CD4-positive, CD25-positive, alpha-beta regulatory T cell (primary cell): ENCODE measurements at places on chromosomes 1 and 21. TPM values are rescaled to one million over a fixed set of nuclear protein-coding genes. Genes with fewer than 3 reads are reported as not detected.
A peak's percentile ranks its signal among the peaks of the same experiment; 100 is the strongest.

ACKR1 gene
- not detected for total RNA-seq

DNA sequence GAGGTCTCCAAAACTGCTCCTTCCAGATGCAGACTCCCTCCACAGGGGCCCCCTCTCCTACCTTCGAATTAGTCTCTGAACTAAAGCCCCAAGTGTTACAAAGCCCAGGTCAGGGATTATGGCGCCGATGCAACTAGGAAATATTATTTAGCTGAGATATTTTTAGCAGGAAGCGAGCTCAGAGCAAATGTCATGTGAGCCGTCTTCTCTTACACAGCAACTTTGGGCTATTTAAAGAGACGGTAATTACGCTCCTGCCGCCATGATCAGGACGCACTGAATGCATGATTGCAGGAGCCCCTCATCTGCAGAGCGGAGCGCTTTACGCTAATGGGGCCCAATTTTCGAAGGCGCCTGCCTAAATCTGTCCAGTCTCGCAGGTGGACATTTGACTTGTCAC is 55.3 kb upstream of the TARDBP start:
- no peak overlapping the region for H3K27ac ChIP-seq
- H3K4me1 ChIP-seq = peaks cover 6% of the 10 kb centered on the region
- DNase-seq = no peak
- no peak overlapping the region for H3K4me3 ChIP-seq

FMO5 gene
- total RNA-seq = 1.9 TPM

DNA sequence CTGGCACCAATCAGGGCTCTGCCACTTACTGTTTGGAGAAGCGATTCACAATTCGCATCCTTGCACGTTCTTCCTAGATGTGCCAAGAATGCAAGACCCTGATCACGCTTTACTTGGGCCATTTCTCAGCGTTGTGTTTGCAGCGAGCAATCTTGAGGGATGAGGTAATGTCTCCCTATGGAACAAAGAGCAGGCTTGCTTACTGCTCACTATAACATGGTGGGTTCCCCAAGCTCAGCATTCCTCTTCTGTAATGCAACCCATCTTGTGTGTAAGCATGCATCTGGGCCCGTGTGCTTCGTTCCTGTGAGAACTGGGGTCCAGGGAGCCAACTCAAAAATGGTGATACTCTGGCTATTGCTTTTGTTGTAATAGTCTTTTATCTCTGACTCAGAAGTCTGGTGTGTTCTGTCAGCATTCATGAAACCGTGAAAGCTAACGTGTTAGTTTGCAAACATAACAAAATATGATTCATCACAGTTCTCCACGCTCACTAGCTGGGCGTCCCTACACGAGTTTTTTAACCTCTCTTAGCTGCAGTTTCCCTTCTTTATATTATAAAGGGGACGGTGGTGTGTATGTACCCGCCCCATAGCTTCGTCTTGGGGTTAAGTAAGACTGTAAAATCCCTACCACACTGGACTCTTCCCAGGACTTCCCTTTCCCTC is 33.3 kb downstream of the DNTTIP2 start:
- H3K4me1 ChIP-seq = peaks cover 16% of the 10 kb centered on the region
- DNase-seq = no peak
- peak overlapping the region; percentile 90 for H3K27ac ChIP-seq

NOS1AP gene
- not detected for total RNA-seq

ALX3 gene
- not detected for total RNA-seq

FCRL1 gene
- total RNA-seq = 2.9 TPM

- no peaks in the 10 kb centered on the region for H3K36me3 ChIP-seq
- peaks cover 6% of the 10 kb centered on the region for H3K27me3 ChIP-seq
- H3K4me1 ChIP-seq = no peaks in the 10 kb centered on the region
- no peak overlapping the region for H3K27ac ChIP-seq
Observed at GRCh38 chr1:114094675-114095074, 59.0 kb downstream of the SYT6 start.

DNA sequence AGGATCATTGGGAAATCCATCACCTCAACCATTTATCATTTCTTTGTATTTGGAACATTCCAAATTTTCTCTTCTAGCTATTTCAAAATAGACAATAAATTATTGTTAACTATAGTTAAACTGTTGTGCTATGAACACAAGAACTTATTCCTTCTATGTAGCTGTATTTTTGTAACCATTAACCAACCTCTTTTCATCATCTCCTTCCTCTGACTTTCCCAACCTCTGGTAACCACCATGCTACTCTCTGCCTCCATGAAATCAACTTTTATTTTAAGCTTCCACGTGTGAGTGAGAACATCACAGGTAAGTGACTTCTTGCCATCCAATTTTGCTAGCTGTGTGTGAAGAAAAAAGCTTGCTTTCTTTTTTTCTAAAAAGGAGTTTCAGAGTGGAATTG is 418 bp downstream of the IFI44L start:
- no peak for DNase-seq
- H3K4me3 ChIP-seq = peak overlapping the region; percentile 77
- H3K36me3 ChIP-seq = no peaks in the 10 kb centered on the region

GRCh38 chr1:11792106-11792505 is 13.7 kb downstream of the MTHFR start:
- no peak overlapping the region for H3K27ac ChIP-seq
- no peak for DNase-seq
- H3K36me3 ChIP-seq = peaks cover 43% of the 10 kb centered on the region
- no peaks in the 10 kb centered on the region for H3K27me3 ChIP-seq
- H3K4me3 ChIP-seq = no peak overlapping the region

SUCO gene
- total RNA-seq = 108 TPM

GRCh38 chr1:18057623-18058022 is 50.0 kb upstream of the IGSF21 start:
- H3K4me3 ChIP-seq = no peak overlapping the region
- no peaks in the 10 kb centered on the region for H3K27me3 ChIP-seq
- no peak overlapping the region for H3K27ac ChIP-seq
- DNase-seq = no peak
- no peaks in the 10 kb centered on the region for H3K36me3 ChIP-seq

DNA sequence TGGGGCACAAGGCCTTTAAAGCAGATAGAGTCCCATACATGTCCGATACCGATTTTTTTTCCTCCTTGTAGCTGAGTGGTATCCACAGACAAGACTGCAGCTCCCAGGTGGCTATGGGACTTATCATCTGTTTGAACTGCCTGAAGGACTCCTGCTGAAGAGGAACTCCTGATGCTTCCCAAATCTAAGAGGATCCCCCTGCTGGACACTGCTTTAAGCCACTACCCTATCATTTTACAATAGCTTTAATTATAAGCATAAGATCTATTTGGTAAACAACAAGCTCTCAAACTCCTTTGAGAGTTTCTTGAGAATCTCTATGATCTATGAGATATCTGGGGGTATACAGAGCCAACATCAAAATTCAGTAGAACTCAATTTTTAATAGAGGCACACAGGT is 11.7 kb downstream of the NDC1 start:
- no peak overlapping the region for H3K27ac ChIP-seq
- H3K27me3 ChIP-seq = no peaks in the 10 kb centered on the region
- H3K36me3 ChIP-seq = peaks cover 39% of the 10 kb centered on the region
- no peaks in the 10 kb centered on the region for H3K4me1 ChIP-seq
- H3K4me3 ChIP-seq = no peak overlapping the region

SH2D1B gene
- total RNA-seq = not detected

GRCh38 chr1:183039985-183040447 is 16.8 kb downstream of the LAMC1 start:
- no peak for DNase-seq
- no peak overlapping the region for H3K27ac ChIP-seq
- H3K27me3 ChIP-seq = peaks cover 7% of the 10 kb centered on the region
- no peaks in the 10 kb centered on the region for H3K36me3 ChIP-seq
- no peaks in the 10 kb centered on the region for H3K4me1 ChIP-seq

DNA sequence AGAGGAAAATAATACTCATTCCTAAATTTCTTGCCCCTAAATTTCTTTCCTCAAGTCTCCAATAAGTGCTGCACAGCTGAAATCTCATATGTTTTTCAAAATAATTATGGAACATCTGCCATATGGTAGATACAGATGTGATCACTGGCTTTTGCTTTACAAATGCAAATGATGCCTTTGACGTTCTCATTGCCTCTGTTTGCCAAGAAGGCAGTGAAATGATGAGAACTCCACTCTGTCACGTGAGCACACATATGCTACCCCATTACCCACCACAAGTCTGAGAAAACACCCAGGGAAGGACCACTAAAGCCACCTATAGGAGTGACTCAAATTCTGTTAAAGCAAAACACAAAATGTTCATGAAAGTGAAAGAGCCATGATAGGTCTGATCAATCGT is 43.9 kb downstream of the DSCAM start:
- no peak for DNase-seq
- H3K4me3 ChIP-seq = no peak overlapping the region
- H3K4me1 ChIP-seq = no peaks in the 10 kb centered on the region
- no peaks in the 10 kb centered on the region for H3K36me3 ChIP-seq

- no peaks in the 10 kb centered on the region for H3K27me3 ChIP-seq
- H3K36me3 ChIP-seq = no peaks in the 10 kb centered on the region
- H3K27ac ChIP-seq = no peak overlapping the region
Observed at GRCh38 chr1:239976130-239976968, 115.3 kb upstream of the FMN2 start.

DNA sequence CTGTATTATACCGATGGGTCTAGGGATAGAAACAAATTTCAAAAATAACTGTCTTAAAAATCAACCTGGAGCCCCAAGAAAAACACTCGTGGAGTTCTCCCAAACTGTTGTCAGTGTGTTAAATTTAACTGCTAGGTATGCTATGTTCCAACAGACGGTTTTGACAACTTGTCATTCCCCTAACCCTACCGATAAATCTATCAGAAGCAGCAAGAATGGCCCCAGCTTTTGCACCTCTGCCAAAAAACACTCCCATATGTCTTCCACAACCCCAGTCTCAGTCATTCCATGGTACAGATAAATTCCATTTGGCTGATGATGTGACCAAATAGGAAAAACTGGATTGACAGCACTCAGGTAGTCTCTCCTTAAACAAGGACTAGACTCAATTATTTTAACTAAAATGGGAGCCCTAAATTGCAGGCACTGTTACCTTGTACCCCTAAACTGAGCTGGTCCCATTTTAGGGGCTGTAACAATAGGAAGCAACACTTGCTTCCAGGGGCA is 4.9 kb downstream of the UCHL5 start:
- H3K36me3 ChIP-seq = peaks cover 15% of the 10 kb centered on the region
- no peak overlapping the region for H3K4me3 ChIP-seq
- no peaks in the 10 kb centered on the region for H3K27me3 ChIP-seq
- H3K27ac ChIP-seq = no peak overlapping the region
- H3K4me1 ChIP-seq = peaks cover 15% of the 10 kb centered on the region
- no peak for DNase-seq

- H3K27ac ChIP-seq = no peak overlapping the region
- H3K36me3 ChIP-seq = no peaks in the 10 kb centered on the region
- H3K4me1 ChIP-seq = no peaks in the 10 kb centered on the region
Observed at GRCh38 chr1:49013079-49013478, 236.4 kb upstream of the BEND5 start.

GRCh38 chr21:34337741-34338140 is 26.1 kb upstream of the KCNE2 start:
- DNase-seq = no peak
- H3K27ac ChIP-seq = no peak overlapping the region
- H3K36me3 ChIP-seq = no peaks in the 10 kb centered on the region
- H3K27me3 ChIP-seq = no peaks in the 10 kb centered on the region
- no peaks in the 10 kb centered on the region for H3K4me1 ChIP-seq

MAN1C1 gene
- 15.1 TPM for total RNA-seq

- H3K27me3 ChIP-seq = no peaks in the 10 kb centered on the region
- H3K27ac ChIP-seq = no peak overlapping the region
- no peaks in the 10 kb centered on the region for H3K4me1 ChIP-seq
- H3K36me3 ChIP-seq = peaks cover 6% of the 10 kb centered on the region
Observed at GRCh38 chr1:93206567-93206954, 26.0 kb downstream of the CCDC18 start.

GRCh38 chr1:8815582-8816151 is 1.8 kb downstream of the RERE start:
- H3K4me1 ChIP-seq = peaks cover 30% of the 10 kb centered on the region
- H3K27me3 ChIP-seq = no peaks in the 10 kb centered on the region
- H3K4me3 ChIP-seq = peak overlapping the region; percentile 87
- H3K36me3 ChIP-seq = no peaks in the 10 kb centered on the region
- H3K27ac ChIP-seq = no peak overlapping the region

GRCh38 chr1:178706432-178706831 is 18.6 kb upstream of the RALGPS2 start:
- no peaks in the 10 kb centered on the region for H3K4me1 ChIP-seq
- H3K4me3 ChIP-seq = no peak overlapping the region
- H3K36me3 ChIP-seq = no peaks in the 10 kb centered on the region
- no peak for DNase-seq

UTS2 gene
- total RNA-seq = 8.0 TPM

GRCh38 chr1:111600886-111601386 is 18.7 kb upstream of the RAP1A start:
- DNase-seq = no peak
- H3K36me3 ChIP-seq = no peaks in the 10 kb centered on the region
- peaks cover 99% of the 10 kb centered on the region for H3K4me1 ChIP-seq

DNA sequence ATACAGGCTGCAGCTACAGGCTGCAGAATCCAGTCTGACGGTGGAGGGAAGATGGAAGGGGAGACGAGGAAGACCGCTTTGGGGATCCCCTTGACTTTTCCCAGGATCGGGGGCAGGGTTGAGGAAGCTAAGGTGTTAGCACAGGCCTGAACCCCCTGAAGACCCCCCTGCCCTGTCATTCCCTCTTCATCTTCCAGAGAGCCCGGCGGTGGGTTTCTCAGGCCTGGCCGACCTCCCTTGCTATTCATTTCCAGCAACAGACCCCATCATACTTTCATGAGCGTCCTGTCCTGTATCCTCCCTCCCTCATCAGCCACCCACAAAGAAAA is 112.0 kb downstream of the PGBD5 start:
- no peak overlapping the region for H3K27ac ChIP-seq
- no peak overlapping the region for H3K4me3 ChIP-seq
- no peaks in the 10 kb centered on the region for H3K36me3 ChIP-seq
- H3K4me1 ChIP-seq = no peaks in the 10 kb centered on the region
- DNase-seq = no peak

NBPF12 gene
- 25.7 TPM for total RNA-seq

- peak; percentile 35 for DNase-seq
- no peak overlapping the region for H3K27ac ChIP-seq
- peak overlapping the region; percentile 41 for H3K4me3 ChIP-seq
- H3K27me3 ChIP-seq = no peaks in the 10 kb centered on the region
- H3K4me1 ChIP-seq = peaks cover 12% of the 10 kb centered on the region
Observed at GRCh38 chr1:154747740-154748404, 122.2 kb downstream of the KCNN3 start.

- H3K27me3 ChIP-seq = no peaks in the 10 kb centered on the region
- peak overlapping the region; percentile 85 for H3K27ac ChIP-seq
- peak overlapping the region; percentile 92 for H3K4me3 ChIP-seq
- no peaks in the 10 kb centered on the region for H3K36me3 ChIP-seq
Observed at GRCh38 chr1:207882692-207883091, 28.2 kb downstream of the CD34 start.
